ENCODE measurements at places on chromosomes 12 and 14.

- DNase-seq, result no peak
Observed at GRCh38 chr12:63928305-63928704, 83.8 kb downstream of the SRGAP1 start.

GRCh38 chr14:37592482-37593408 lies 2.3 kb downstream of the FOXA1 start:
- no peak for DNase-seq

- DNase-seq, result no peak
Observed at GRCh38 chr14:93011141-93011529, 88.2 kb downstream of the CHGA start.

DNA sequence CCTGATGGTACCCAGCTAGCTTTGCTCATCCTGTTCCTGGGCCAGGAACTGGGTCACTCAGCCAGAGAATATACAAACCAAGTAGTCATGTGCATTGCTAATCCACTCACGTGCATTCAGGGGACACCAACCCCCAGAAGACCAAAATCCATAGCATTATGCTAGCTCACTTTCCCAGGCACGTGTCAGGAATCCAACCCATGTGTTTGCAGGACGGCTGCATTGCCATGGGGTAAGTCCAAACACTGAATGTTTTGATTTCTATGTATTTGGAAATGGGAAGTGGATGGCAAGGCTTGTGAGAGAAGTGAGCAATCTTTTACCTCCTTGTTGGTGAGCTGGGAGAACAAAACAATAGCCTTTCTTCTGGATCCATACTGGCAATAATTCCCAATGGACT lies 87.1 kb upstream of the FOXN3 start:
- DNase-seq, result no peak

DNA sequence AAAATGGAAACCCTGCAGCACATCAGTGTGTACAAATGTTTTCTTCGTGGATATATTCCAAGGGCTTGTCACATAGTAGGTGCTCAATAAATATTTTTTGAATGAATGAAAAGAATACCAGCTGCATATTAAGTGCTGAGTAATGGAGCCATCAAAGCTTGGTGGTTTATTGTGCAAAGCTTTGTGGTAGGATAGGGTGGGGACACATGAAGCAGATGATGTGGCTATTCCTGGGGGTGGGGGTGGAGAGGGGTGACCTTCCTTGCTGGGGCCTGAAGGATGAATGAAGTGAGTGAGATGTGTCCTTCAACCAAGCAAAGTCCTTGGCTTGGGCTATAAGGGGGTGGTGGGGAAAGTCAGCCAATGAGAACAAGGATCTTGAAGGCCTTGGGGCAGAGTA lies 4.3 kb upstream of the KRT81 start:
- DNase-seq, result no peak

GRCh38 chr14:101726295-101726953 lies 35.1 kb upstream of the PPP2R5C start:
- no peak for DNase-seq

GRCh38 chr14:56554301-56554700 lies 25.3 kb upstream of the TMEM260 start:
- no peak for DNase-seq
